ENCODE measurements at places on chromosomes 11 and 22. TPM values are rescaled to one million over a fixed set of nuclear protein-coding genes. Genes with fewer than 3 reads are reported as not detected.

The APOL4 gene
- not detected for total RNA-seq

The RIC3 gene
- 15.7 TPM for total RNA-seq

The DNAJB7 gene
- not detected for total RNA-seq

The MMP12 gene
- not detected for total RNA-seq

The NKAPD1 gene
- 17.1 TPM for total RNA-seq

The OR10D3 gene
- total RNA-seq: not detected

The FGF19 gene
- total RNA-seq: 18.6 TPM

The SEC14L2 gene
- 3.9 TPM for total RNA-seq

The PDE2A gene
- 4.9 TPM for total RNA-seq

The CCDC73 gene
- total RNA-seq: not detected

The CECR2 gene
- 110 TPM for total RNA-seq

The SLC6A5 gene
- not detected for total RNA-seq

The MS4A8 gene
- total RNA-seq: not detected

DNA sequence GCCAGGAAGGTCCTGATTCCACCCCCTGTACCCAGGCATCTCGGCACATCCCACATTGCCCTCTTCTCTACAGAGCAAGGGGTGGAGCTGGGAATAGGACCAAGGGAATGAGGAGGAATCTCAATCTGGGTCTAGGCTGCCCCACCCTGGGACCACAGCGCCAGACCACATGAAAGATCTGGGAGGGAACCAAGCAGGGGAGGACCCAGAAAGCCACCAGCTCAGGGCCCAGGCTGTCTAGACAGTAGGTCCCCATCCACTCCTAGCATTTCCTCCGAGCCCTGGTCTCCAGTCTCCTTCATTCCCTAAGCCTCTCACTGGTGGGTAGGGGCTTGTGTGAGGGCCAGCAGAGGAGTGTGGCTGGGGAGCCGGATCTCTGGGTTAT is 11.6 kb downstream of the PHLDB1 start:
- DNase-seq: no peak

GRCh38 chr11:15334766-15335165 is 220.0 kb downstream of the INSC start:
- no peak for DNase-seq

DNA sequence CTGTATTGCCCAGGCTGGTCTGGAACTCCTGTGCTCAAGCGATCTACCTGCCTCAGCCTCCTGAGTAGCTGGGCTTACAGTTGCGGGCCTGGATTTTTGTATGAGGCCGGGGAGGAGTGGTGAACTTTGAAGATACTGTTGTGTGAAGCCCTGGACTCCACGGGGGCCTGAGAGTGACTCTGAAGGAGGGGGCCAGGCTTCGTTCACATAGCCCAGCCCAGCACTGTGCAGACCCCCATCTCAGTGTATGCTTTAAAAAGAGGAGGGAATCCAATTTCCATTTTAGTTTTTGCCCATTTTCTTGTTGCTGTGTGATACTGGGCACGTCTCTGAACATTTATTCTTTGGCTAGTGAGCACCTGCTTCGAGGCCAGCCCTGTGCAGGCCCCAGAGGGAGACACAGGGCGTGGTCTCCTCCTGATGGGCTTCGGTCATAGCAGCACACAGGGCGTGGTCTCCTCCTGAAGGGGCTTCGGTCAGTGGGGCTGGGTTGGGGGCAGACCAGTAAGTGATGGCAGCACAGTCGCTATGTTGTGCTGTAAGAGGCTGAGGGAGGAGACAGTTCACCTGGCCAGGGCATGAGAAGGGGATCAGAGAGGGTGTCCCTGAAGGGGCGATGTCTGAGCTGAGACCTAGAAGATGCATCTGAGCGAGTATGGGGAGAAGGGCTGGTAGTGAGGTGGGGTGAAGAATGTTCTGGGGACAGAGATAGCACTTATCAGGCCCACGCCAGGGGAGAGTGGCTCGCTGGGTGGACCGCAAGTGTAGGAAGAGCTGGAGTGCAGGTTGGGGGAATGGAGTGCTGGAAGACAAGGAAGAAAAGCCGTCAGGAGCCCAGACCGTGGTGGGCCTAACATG is 14.0 kb downstream of the SAMM50 start:
- no peak for DNase-seq

- DNase-seq: peak; percentile 90
These were observed 9.1 kb upstream of the CLCF1 start for GRCh38 chr11:67382276-67383136.

GRCh38 chr22:35684732-35685131 is 32.9 kb upstream of the APOL5 start:
- DNase-seq: no peak

GRCh38 chr11:114183044-114183511 is 113.1 kb upstream of the NNMT start:
- no peak for DNase-seq

DNA sequence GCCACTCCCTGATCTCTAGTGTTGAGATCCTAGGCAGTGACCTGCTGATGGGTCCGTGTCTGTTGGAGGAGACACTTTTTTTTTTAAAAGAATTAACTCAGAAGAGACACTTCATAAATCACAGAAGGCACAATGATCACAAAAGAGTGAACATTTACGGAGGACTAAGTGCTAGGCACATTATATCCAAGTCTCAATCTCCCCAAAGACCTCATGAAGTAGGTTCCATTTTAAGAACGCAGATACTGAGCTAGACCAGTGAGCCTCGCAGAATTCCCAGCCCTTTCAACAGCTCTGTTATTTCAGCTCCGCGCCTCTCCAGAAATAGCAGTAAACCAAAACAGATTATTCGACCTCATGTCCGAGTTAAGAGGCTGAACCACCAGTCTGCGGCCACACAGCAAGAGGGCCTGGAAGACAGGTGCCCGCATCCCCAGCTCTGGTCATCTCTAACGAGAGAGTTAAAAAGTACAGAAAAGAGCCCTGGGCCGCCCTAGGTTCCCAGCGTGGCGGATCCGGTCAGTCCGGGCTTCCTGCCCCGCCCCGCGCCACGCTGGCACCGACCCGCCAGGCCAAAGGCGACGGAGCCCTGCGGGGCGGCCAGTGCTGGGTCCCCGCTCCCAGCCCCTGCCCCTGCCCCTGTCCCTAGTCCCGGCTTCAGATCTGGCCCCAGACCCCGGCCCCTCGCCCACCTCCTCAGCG is 612 bp downstream of the XBP1 start:
- peak; percentile 47 for DNase-seq

DNA sequence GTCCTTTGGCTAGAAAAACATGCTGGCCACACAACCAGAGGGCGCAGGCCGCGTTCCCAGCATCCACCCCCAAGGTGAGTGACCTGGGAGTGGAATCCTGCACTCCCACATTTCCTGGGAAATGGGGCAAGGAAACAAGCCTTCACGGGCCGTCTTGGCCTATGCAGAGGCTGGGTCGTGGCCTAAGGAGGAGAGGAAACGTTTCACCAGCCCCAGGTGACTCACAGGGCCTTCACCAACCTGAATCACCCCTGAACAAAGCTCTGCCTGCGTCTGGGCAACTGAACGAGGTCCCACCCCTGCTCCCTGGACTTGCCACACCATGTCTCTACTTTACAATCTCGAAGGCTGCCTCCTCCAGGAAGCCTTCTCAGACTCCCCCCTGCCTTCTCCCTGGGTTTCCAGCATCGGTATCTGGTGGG is 13.2 kb downstream of the MYH9 start:
- no peak for DNase-seq

DNA sequence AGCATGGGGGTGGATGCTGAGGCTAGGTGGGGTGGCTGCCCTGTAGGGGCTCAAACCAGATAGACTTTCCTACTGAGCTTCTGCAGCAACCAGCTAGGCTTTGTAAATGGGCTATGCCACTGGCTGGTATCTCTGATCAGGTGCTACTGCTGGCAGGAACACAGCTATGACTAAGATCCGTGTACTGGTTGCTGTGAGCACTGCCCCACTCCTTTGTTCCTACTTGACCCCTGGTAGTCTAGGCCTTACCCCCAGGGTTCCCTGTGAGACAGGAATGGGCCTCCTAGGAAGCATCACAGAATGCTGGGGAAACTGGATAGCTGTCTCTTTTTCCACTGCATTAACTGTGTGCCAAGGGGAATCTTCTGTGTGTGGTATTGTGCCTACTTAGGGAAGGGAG is 58.4 kb upstream of the GAB2 start:
- DNase-seq: no peak

DNA sequence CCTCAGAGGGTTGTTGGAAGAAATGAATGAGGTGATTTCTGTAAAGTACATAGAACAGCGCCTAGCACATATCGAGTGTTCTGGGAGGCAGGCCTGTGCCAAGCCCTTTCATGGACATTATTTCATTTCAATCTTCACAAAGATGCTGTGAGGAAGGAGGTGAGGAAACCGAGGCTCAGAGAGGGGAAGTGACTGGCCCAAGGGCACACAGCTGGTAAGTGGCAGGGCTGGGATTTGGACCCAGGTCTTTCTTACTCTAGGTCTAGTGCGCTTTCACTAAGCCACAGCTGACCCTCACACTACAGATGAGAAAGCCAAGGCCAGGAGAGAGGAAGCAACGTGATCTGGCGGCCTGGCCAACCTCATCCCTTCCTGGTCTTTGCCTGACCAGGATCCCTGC is 2.0 kb downstream of the PELI3 start:
- no peak for DNase-seq

DNA sequence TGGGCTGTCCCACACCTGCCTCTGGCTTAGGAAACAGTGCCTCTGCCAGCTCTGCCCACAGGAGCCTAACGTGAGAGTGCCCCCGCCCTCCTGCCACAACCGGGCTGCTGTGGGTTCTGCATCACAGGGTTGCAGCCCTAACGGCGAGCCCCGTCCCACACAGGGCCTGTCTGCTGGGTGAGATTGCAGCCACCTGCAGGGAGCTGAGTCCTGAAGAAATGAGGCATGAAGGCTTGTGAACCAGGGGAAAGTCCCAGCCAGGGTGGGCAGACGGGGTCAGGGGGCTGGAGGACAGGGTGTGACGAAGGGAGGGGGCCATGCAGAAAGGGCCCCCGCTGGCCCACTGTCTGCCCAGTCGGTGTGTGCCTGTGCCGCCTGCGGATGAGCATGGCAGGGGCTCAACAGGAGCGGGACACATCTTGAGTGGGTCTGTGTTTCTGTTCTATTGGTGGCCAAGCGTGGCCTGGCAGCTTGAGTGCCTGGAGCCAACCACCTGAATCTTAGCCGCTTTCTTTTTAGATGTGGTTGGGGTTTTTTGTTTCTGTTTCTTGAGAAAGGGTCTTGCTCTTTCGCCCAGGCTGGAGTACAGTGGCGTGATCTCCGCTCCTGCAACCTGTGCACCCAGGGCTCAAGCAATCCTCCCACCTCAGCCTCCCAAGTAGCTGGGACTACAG is 38.9 kb downstream of the CTTN start:
- DNase-seq: no peak

DNA sequence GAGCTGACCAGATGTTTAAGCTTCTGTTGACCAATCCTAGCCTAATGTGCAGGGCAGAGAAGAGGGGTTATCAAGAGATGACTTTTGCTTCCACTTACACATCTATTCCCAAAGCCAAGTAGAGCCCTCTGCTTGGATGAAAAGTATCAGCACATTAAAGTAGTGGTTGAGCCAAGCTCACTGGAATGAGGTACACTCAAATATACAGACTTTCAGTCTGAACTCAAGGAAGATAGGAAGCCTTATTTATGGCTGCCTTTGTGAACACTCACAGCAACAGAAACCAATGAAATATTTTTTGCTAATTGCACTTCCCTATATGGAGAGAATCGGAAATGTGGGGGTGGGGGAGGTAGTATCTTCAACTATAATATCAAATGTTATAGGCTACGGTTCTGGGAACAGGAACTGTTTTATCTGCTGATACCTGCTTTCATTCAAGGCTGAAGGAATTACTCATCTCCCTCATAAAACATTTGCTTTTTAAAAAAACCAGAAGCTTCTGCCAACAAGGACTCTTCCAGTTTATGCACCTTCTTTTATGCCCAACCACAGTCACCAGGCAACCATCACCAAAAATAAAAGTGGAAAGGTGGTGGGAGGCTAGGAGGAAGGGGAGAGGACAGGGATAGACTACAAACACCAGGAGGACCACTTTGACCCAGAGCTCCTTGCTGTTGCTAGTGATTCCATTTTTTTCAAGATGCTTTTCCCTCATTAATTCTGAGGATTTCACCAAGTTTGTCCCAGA is 91.2 kb downstream of the CLPB start:
- DNase-seq: no peak

GRCh38 chr11:14619603-14620531 is 23.7 kb upstream of the PDE3B start:
- DNase-seq: no peak

DNA sequence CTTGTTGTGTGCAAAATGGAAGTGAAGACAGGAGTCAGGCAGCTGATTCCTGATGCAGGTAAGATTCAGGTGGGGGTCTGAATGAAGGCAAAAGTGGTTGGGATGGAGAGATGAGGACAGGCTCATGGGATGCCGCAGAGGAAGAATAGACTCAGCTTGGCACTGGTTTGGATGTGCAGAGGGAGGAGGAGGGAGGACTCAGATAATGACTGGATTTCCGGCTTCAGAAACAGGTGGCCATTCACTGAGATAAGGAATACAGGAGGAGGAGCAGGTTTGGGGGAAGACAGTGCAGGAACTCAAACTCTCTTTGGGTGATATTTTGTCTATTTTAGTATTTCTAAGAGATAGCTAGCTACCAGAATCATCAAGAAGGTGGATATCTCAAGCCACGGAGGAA is 19.2 kb downstream of the RASSF10 start:
- no peak for DNase-seq

- no peak for DNase-seq
These were observed 88.8 kb downstream of the MRTFA start for GRCh38 chr22:40547729-40548143.

DNA sequence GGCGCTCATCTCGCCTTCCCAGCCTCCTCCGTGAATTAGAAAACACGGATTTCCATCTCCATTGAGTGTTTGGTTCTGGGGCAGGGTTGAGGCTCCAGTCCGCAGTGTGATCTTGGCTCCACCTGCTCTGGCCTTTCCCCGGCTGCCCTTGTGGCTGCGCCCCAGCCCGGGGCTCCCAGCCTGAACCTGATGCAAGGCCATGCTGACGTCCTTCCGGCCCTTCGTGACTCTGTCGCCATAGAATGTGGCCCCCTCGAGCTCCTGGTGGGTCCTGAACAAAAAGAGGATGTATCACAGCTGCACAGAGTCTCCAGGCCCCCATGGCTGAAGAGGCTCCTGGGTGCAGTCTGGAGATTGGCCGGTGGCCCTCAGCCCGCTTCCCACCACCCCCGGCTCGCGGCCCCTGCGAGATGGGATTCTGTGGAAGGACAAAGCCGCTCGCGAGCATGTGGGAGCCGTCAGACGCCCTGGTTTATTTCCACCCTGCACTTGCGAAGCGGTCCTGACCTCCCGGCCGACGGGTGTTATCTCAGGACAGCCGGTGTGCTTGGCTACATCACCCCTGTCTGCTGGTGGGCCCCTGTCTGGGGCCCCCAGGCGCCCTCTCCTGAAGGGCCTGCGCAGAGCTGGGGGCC is 1214.0 kb downstream of the BRD1 start:
- DNase-seq: no peak

- DNase-seq: no peak
These were observed 2.7 kb downstream of the LRRC32 start for GRCh38 chr11:76667856-76668255.

- peak; percentile 97 for DNase-seq
These were observed at the start of gene TESMIN for GRCh38 chr11:68751331-68751856. TESMIN (minus strand) TSS chr11:68751520; CDS start chr11:68750660, 860 bp downstream.

DNA sequence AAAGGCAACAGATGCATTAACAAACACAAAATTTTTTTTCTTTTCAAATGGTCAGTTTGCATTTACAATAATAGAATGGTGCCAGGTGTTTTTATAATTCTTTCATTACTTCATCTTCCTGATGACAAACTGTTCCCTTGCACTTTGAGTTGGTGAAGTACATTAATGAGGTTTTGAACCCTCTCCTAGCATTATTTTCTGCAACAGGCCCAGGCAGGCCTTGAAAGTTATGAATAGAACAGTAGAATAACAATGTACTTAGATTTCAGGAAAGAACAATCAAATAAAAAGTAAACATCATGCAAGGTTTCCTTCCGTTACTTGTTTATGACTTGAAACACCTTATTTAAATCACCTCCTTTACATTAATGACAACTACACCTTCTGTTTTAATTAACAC is 9.6 kb downstream of the BTG4 start:
- no peak for DNase-seq

Data from WTC11 (cell line).